Germinal center (tissue), 1 donor: ENCODE measurements at places on chromosomes 1 and 21.
A peak's percentile ranks its signal among the peaks of the same experiment; 100 is the strongest.

GRCh38 chr1:25091658-25092057 is 140.6 kb downstream of the SYF2 start:
- DNase-seq: no peak

GRCh38 chr1:167705250-167705649 is 16.5 kb upstream of the MPZL1 start:
- DNase-seq: no peak

DNA sequence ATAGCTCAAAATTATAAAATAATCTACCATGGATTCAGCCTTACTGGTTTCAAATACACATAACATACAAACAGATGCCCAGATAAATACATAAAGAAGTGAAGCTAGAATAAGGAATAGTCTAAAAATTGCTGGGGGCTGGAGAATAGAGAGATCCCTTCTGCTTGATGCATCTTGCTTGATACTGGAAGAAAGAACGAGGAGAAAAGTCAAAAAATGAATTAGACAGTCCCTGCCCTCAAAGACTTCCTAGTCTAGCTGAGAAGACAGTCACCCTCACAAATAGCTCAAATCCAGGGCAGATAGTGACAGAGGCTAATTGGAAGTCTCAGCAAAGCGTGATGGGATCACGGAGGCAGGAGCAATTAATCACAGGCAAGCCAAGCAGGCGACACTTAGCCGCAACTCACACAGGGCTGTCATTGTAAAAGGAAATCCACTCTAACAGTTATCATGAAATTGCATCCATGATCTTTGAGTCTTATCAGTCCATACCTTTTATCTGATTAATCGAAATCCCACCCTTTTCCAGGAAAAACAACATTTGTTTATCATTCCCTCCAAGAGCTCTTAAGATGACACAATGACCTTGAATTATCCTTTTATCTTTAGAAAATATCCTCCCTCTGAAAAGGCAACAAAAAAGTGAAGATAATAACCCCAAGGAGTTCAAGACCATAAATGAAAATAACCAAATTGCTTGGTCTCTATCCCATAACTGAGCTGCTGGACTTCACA is 59.7 kb upstream of the TIAM1 start:
- no peak for DNase-seq

GRCh38 chr1:154752273-154753030 is 117.6 kb downstream of the KCNN3 start:
- DNase-seq: no peak

- no peak for DNase-seq
Measured at GRCh38 chr1:212698467-212699103, 1.1 kb downstream of the BATF3 start.

DNA sequence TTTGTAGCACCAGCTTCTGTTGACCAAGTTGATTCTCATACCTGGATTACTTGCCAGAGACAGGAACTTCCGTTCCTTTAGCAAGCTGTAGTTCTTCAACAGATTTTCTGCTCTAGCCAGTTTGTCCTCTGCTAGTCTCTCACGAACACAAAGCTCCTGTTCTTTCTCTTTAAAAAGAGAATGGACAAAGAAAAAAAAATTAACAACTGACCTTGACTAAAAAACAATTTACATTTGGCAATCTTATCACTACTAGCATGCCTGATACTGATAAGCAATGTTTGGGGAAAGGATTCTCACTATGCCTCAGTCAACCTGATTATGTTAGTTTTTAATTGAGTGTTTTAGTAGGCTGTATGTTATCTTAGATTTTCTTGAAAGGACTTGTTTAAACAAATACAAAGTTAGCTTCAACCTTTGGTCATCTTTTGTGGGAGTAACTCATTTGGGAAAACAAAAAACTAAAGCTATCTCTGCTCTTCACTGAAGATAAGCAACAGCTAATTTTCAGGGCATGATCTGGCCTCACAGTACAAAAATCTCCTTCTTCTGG is 8.3 kb downstream of the NEK2 start:
- DNase-seq: no peak

- peak; percentile 83 for DNase-seq
Measured at GRCh38 chr1:21439721-21440629, at the start of gene NBPF3. NBPF3 (plus strand) TSS chr1:21440137; CDS start chr1:21445087, 4,950 bp downstream.

GRCh38 chr1:184686540-184686939 is 68.1 kb downstream of the EDEM3 start:
- no peak for DNase-seq

DNA sequence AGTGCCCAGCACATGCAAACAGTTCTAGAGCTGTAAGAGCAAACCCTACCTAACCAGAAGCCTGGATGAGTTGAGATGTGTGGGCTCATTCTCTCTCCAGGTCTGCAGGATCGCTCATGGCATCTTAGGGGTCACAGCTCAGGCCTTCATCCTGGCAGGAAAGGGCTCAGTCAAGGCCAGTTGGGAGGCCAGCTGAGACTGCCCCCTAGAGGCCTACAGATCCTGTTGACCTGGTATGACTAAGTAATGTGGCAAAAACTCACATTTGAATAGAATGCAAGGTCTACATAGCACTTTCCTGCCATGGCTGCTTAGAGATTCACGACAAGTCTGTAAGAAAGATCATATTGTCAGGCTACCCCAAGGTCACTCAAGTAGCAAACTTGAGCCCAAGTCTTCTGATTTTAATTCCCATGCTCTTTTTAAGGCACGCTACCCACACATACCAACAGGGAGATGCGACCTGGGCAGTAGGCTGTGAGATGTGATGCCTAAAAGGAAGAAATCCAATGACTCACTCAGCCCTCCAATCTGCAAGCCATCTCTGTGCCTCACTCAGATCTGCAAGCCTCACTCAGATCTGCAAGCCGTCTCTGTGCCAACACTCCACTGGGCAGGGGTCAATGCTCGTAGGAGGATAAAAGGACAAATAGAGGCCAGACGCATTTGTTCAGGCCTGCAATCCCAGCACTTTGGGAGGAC is 5.1 kb upstream of the CAPN8 start:
- DNase-seq: no peak

DNA sequence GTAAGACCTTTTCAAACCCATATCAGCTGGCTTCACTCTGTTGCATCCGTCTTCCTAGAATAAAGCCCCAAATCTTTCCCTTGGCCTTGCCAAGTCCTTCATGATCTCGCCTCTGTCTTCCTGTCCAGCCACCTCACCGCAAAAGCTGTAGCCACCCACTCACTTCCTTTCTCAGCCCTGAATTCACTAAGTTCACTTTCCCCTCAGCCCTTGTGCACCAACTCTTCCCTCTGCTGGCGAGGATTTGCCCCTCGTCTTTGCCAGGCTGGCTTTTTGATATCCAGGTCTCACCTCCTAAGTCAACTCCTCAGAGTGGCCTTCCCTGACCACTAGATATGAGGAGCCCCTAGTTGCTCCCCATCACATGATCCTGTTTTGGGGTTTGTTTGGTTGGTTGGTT is 3.9 kb upstream of the COL16A1 start:
- DNase-seq: no peak
